Adipocyte (in vitro differentiated cells): ENCODE measurements at places on chromosomes 12 and 14.
A peak's percentile ranks its signal among the peaks of the same experiment; 100 is the strongest.

DNA sequence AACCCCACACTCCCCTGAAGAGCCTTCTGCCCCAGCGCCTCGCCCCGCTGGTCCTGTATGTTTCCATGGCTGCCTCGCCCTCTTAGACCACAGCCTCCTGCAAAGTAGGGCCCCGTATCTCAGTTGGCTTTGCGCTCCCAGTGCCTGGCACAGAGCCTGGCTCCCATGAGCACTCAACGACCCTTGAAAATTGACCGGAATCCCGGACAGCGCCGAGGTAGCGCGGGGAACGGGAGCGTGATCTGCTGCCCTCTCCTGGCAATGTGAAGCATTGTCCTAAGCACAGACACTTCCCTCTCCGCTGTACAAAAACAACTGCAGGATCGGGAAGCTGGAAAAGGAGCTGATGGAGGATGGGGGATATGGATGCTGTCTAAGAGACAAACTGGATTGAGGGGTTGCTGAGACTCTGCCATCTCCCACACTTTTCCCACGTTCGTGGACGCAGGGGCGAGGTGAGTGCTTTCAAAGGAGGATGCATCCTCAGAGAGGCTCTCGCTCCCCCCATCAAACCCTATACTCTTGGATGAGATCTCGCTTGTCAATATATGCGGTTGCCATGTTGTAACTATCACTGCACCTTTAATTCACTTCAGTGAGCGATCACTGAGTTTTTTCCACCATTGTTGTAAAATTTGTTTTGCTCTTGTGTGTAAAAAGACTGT, 10.7 kb upstream of the FKBP4 start:
- peak; percentile 77 for DNase-seq

DNA sequence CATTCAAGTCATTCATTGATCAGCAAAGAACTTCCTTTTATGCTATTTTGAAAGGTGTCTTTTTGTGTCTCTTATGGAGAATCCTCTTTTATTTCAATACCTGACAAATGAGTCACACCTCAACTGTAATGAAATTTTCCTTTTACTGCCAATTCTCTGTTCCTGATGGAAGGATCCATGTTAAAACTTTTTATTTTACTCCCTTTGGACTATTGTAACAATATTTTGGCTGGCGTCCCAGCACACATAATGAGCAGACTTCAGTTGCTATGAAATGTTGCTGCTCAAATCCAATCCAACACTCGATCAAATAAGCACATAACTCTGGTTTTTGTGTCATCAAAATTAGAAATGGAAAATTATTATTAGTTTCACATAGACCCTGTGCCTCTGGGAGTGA, 21.9 kb upstream of the SLC15A5 start:
- DNase-seq, result no peak

DNA sequence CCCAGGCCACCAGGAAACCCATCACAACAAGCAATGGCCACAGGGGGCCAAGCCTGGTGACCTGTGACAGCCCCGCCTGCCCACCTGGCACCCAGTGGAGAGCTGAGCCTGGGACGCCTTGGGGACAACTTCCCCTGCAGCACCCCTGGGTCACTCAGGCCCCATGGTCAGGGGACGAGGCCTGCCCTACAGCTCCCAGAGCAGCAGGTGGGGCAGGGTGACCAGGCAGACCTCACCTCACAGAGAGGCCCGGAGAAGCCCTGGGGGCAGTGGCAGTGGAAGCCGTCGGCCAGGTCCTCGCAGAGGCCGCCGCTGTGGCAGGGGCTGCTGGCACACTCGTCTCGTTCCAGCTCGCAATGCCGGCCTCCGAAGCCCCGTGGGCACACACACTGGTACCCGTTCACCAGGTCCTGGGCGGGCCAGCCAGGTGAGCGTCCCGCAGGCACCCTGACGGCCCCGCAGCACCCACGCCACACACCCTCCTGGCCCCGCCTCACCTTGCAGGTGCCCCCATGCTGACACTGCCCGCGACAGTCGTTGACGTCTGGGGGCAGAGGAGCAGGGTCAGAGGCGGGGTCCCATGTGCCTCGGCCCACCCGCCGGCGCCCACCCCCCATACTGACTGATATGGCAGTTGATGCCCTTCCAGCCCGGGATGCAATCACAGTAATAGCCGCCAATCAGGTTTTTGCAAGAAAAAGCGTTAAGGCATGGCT, 18.1 kb downstream of the JAG2 start:
- DNase-seq, result no peak

DNA sequence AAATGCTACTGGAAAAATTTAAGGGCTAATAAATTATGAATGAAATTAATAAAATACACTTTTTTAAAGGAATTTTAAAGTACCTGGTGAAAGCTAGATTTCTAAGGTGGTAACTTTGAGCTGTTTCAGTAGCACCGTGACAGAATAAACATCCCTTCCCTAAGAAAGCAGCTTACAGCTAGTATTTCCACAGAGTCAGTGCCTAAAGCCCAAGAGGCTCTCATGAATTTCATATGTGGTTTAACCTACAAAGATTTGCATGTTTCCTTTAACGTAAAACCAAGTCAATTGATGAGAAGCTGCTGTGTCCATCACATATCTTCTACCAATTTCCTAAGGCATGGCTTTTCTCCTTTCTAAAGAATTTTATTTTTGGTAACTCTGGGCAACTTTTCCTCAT, 56.8 kb downstream of the IFNG start:
- no peak for DNase-seq

DNA sequence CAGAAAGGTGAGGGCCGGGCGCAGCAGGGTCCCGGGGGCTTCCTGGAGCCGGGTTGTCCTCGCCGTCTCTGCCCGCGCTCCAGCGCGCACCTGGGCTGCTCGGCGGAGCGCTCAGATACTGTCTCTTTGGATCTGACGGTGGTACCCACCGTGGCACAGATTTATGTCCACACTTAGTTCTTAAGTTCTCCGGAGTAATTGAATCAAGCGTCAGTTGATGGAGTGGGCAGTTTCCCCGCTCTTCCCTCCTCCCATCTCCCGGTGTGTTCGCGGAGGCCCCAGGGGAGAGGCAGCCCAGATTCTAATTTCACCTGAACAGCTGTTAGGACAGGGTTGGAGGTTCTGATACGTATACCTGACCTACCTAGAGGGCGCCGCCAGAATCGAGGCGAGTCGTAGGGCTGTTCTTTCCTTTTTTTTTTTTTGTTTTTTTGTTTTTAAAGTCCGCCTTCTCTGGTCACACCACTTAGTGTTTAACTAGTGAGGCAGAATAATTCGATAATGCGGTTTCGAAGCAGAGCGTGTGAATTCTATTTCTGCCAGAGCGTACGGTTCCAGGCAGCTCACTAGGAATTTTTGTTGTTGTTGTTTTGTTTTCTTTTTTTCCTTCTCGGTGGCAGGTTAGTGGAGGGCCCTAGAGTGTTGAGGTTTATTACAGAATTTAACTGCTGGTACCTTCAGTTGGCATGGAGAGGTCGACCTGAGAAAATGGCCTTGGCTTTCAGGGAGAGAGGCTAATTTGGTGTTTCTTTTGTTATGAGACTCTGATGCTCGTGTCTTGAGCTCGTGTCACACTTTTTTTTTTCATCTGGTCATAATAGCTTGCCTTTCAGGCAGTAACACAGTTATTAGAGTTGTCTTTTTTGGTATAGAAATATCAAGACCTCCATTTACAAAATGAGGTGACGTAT, 22.3 kb upstream of the GNS start:
- DNase-seq, result no peak

- DNase-seq, result peak; percentile 69
Observed at GRCh38 chr12:43578782-43579181, 26.8 kb upstream of the ADAMTS20 start.

DNA sequence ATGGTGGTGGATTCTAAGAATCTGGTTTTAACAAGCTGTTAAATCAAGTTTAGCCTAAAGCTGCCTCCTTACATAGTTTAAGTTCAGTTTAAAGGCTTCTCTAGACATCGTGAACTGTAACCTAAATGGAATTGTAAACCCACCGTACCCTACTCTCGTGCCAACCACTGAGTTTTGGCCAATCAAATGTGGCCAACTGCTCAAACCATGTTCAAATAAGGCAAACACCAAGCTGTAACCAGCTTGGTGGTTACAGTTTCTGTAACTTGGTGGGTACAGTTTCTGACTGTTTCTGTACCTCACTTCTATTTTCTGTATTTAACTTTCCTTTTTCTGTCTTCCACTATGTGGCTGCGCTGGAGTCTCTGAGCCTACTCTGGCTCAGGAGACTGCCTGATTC, 131.9 kb upstream of the DDHD1 start:
- DNase-seq, result no peak

- DNase-seq, result no peak
Observed at GRCh38 chr12:120065472-120065871, 51.1 kb downstream of the RAB35 start.

- DNase-seq, result no peak
Observed at GRCh38 chr12:57195611-57196371, 20.8 kb upstream of the NXPH4 start.

DNA sequence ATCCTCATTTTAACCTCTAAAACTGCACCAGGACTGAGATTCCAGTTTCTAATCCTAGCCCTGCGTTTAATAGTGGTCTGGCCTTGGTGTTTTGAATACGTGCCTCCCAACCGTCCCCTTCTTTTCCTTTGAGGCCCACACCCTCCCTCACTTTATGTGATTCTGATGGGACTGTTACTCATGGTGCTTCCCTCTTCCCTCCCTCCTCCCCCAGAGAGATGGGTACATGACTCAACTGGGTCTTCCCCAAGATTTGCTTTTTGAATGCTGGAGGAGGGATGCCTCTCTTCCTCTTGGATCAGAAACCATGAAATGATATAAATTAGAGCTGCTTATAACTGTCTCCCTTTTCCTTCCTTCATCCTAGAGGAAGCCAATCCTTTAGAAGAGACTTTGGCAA, 8.2 kb upstream of the PPP2R5E start:
- DNase-seq, result peak; percentile 18

GRCh38 chr12:56081393-56082347, 1.7 kb downstream of the ERBB3 start:
- no peak for DNase-seq

DNA sequence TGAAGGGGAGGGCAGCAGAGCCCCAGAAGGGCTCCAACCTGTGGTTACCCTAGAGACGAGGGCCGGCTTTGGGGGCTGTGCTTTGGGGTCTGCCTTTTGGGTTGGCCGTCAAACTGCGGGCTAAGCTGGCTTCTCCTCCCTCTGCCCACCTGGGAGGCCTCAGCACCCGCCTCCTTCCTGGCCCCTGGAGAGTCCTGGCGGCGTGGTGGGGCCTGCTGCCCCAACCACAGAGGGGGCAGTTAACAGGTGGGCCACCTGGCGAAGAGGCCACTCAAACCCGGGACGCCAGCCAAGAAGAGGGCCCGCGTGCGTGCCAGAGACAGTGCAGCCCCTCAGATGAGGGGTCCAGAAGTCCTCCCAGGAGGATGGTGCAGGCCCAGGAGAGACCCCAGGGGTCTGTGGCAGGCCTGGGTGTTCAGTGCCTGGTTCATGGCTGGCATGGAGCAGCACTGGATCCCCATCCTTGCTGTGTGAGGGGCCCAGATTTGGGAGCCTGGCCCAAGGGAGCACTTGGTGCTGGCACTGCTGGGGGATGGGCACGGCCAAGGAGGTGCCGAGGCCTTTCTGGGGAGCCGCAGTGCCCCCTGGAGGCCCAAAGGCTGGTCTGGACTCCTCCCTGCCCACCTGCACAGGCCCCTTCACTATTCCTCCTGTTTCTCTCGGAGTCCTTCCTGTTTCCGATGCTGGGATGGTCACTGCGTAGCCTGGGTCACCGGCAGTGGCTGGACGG, 48.8 kb downstream of the LRCOL1 start:
- DNase-seq, result peak; percentile 33

DNA sequence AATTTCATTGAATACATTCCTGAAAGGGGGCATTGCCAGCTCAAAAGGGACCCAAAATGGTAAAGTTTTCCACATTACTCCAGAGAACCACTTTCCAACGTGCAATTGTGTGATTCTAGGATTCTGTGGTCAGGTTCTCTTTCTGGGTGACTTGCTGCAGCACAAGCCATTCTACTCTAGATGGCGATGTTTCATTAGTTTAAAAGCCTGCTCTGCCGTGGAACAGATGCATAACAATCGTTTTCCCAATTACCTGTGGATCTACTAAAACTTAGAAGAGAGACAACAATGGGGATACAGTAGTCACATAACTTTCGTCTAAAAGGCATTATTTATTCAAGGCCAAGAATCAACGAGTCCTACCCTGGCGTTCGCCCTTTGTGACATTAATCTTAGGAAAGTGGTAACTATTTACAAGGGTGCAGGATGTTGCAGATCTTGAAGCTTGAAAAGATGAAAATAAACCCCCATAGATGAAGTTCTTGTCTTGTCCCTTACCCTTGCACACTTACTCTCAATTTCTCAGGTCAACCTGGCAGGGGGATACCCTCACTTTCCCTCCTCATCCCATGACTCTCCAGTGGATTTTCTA, 400.9 kb downstream of the SNAPC1 start:
- peak; percentile 84 for DNase-seq

DNA sequence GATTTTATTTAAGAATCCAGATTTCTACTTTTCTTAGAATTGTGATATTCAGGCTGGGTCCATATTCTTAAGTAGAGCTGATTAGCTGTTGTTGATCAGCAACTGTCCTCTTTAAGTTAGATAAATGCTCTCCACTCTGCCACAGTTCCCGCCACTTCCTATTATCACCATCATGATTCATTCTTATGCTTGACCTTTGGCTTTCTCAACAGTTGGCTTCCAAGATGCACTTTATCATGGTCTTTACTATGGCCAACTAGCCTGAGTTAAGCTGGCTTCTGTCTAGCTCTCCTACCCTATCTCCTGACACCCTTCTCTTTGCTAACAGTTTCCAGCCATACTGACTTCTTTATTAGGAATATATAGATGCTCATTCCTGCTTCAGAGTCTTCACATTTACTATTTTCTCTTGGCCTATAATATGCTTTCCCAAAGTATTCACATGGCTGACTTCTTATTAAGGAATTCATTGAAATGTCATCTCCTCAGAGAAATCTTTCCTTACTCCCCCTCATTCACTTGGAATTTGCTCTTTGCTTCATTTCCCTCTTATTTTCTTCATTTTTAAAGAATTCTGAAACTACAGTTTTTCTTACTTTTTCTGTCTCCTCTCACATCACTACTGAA, 149.0 kb upstream of the IGF1 start:
- DNase-seq, result peak; percentile 19

DNA sequence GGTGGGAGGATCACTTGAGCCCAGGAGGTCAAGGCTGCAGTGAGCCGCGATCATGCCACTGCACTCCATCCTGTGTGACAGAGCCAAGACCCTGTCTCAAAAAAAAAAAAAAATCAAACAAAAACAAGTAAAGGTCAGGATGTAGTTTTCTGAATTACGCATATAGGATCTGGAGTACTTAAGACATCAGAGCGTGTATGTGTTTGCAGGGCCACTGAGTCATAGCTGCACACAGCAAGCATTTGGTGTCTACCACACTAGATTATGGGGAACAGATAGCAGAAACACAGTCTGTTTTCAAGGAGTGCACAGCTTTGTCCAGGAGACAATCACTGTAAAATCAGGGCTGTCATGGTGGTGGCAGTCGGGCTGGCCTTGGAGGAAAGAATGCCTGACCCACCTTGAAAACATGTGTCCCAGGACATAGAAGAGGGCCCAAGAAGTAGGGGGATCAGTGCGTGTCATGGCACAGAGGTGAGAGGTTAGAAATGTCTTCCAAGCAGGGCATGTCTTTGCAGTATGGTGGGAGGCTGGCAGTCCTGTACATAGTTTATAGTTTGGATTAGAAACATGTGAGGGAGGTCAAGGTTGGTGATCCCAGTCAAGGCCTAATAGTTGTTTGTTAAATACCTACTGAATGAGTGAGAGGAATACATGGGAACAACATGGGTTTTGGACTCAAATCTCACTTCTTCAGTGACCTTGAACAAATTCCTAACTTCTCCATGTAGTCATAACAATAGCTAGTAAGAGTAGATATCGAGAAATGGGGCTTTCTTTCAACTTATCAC, 23.6 kb upstream of the C12orf71 start:
- DNase-seq, result no peak
